ENCODE measurements at places on chromosomes 6 and 20.

- peak; percentile 28 for DNase-seq
These were observed 12.3 kb upstream of the HDDC2 start for GRCh38 chr6:125314009-125314581.

GRCh38 chr6:4340544-4340943 lies 205.2 kb upstream of the ECI2 start:
- no peak for DNase-seq

DNA sequence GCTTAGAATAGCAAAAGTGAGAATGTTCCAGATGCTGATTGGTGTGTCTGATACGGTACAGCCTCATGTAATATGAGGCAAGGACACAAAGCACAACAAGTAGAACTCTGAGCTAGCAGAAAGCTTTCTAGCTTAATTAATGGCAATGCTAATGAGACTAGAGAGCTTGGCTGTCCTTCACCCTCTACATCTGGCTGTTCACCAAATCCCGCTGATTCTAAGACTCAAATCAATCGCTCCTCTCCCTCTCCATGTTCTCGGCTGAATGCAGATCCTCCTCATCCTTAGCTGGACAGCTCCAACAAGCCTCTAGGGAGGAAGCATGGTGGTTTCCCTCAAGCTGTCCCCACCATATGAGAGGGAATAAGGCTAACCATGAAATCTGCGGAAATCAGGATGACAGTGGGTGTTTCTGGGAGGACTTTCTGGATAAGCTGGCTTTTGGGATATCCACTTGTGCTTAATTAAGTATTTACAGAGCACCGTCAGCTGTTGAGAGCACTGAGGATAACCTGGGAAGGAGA lies 128.9 kb downstream of the FOXC1 start:
- DNase-seq = no peak

DNA sequence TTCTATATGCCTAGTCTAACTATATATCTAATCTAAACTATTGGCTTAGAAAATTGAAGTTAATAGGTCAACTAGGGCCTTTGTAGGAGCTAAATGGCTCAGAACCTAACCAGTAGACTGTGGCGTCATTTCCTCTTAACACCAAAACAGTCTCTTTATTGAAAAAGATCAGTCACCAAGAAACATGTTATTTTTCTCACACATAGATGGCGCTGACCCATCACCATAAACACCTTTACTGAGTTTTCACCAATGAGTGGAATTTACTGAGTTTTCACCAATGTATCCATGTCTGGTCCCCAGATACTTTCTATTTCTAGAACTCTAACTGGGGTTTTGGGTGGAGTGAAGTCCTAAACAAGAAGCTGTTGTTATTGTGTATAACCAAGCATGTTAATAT lies 636.0 kb downstream of the BCKDHB start:
- DNase-seq = no peak

DNA sequence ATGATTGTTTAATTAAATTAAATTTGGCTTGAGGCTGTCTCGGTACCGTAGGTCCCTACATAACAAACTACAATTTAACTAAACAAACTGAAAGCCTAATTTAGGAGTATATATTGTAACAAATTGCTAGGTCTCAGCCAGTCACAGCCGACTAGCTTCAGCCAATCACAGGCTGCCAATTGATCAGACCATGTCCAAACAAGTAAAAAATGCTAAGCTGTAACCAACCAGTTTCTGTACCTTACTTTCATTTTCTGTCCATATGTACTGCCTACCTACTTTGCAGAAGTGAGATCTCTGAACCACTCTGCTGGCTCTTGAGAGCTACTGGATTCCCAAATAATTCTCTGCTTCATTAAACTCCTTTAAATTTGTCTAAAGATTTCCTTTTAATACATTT lies 648.0 kb upstream of the GJE1 start:
- DNase-seq = no peak
